ENCODE measurements at places on chromosomes 6 and 20. TPM values are rescaled to one million over a fixed set of nuclear protein-coding genes. Genes with fewer than 3 reads are reported as not detected.

- DNase-seq: no peak
Observed at GRCh38 chr6:143276436-143276835, 174.1 kb downstream of the ADAT2 start.

DNA sequence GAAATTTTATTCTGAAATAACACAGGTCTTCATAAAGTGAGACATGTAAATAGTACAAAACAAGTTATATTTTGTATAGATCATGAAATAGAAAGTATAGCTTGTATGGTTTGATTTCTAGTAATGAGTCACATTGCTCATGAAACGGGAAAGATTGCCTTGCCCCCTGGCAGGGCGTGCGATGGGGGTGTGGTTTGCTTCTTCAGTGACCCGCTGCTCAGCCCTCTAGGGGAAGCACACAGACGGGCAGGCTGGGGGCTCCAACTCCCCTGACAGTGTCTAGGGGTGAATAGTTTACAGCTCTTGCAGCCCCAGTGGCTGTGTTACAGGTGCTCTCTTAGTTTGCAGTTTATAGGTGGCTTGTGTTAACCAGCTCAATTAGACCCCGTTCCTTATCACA is 170.5 kb upstream of the RGS17 start:
- no peak for DNase-seq

Gene TSBP1
- not detected for total RNA-seq

DNA sequence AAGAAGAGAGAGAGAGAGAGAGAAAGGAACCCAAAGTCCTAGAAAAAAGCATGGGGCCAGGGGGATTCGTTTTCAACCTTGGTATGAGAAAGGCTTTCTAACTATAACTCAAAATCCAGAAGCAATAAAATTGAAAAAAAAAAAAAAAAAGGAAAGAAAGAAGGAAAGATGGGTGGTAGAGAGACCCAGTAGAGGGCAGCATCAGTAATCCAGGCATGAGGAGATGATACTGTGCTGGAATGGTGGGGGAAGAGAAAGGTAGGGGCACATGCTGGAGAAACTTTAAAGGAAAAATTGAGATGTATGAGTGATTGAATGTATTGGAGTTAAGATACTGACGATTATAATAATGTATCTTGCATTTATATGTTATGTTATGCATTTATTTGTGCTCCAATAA is 1040.7 kb upstream of the FLRT3 start:
- DNase-seq: no peak

DNA sequence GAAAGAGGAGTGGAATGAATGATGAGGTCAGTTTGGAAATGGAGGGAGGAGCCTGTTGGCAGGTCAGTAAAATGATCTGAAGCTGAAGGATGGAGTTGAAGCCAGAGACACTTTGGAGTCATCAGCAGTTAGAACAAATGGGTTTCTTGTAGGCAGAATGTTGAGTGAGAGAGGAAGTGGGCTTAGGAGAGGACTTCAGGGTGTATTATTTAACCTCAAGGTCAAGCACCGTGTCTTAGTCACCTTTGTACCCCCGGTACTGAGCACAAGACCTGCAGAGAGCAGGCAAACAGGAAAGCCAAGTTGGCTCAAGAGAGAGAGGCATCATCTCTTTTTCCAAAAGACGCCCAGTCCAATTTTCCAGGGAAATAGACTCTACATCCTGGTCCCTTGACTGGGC is 23.3 kb downstream of the C20orf173 start:
- DNase-seq: no peak

DNA sequence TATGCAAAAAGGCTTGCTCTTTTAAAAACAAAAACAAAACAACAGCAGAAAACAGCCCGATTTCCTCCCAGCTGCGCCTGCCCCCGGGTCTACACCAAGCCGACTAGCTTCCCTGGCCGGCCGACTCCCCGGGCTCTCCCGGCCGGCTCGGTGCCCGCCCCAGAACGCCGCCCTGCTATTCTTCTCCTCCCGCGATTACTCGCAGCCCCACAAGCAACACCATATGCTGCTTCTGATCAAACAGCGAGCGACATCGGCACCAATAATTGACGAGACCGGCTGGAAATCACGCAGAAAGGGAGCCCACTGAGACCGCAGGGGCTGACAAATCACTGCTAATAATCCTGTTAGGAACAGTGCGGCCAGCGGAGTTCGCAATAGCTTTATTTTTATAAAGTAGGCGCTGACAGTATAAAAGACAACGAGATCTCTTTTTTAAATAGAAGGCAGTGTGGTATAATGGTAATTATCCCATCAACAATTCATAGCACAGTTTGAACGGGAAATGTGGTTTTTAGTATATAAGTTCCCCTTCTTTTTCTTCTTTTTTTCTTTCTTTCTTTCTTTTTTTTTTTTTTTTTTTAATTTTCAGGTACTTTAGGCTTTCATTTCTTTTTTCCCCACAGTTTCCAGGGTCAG is 3.3 kb downstream of the SIM1 start:
- DNase-seq: no peak

GRCh38 chr6:92777146-92777740 is 642.1 kb downstream of the EPHA7 start:
- no peak for DNase-seq

DNA sequence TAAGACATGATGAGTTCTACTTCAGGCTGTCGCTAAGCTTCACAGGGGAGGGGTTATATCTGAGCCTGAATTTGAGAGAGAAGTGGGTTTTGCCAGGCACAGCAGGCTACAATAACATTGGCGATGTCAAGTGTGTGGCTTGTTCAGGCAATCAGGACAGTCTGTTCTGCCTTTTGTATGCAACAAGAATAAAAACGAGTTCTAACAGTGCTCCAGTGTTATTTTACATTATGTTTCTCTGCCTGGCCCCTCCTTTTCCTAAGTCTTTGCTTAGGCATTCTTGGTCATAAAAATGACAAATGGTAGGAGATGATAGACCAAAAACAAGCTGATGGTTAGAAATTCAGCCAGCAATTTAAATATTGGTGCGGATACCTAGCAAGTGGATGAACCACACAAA is 26.8 kb downstream of the PAQR8 start:
- DNase-seq: no peak

- no peak for DNase-seq
Observed at GRCh38 chr20:15396900-15397299, 1059.5 kb upstream of the FLRT3 start.

Gene RING1
- 30.1 TPM for total RNA-seq

Gene GATA5
- 18.1 TPM for total RNA-seq

- peak; percentile 98 for DNase-seq
Observed at GRCh38 chr6:32175711-32176475, at the start of gene AGPAT1. Gene AGPAT1, minus strand, starts transcription at chr6:32176084. Its CDS starts 4,588 bp downstream, at chr6:32171496.

DNA sequence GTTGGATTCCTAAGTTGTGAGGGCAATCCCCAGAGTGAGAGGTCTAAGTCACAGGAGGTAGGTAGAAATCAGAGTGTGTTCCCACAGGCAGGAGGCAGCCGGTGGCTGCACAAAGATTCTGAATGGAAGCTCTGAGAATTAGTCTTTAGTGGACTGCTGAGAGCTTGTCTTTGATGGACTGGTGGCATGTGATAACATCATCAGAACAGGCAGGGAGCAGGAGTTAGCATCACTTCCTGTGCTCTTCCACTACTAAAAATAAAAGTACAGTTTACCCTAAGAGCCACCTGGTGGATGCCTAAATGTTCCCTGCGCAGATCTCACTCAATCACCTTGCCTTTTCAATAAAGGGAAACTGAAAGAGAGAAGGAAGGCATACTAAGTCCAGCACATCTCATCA is 294.6 kb upstream of the POU3F2 start:
- DNase-seq: no peak

DNA sequence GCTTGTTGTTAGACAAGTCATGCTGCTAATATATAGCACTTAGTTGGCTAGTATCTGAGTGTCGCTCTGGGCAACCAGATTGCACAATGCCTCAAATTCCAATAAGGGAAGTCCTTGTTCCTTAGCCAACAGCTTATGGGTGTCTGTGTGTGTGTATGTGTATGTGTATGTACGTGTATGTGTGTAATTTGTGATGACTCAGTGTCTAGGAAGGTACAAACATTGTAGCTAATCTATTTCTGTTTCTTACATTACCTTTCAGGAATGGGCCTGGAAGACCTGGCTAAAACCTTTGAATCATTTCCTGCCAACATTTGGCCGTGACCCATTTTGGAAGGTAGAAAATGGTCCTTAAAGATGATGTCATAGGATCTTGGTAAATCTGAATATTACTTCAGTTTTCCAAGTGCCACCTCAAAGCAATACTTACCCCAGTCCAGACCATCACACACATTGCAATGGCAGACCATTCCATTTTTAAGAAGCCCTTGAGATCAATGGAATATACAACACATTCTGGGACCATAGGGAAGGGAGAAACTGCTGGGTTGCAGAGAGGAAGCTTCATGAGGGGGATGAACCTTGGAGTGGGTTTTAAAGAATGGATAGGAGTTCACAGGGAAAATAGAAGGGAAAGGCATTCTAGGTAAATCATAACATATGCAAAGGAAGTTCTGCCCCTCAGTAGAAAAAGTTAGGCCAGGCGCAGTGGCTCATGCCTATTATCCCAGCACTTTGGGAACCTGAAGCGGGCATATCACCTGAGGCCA is 25.1 kb downstream of the NEDD9 start:
- DNase-seq: no peak

DNA sequence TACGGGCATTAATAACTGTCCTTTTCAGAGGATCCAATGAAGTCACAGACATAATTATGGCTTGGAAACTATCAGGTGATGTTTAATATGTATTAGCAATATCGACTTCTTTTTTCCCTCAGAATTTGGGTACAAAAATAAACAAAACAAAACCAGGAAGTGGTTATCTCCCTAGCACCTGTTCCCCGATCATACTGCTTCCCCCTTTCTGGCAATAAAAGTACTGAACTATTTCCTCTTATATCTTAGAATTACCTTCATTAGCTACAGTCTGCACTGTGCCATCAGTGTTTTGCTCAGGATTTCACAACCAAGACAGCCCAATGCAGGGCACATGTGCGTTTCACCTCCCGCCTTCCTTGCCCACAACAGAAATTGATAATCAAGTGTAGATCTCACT is 216.9 kb upstream of the BTBD3 start:
- no peak for DNase-seq

- DNase-seq: no peak
Observed at GRCh38 chr6:99187429-99187828, 162.0 kb downstream of the FAXC start.

DNA sequence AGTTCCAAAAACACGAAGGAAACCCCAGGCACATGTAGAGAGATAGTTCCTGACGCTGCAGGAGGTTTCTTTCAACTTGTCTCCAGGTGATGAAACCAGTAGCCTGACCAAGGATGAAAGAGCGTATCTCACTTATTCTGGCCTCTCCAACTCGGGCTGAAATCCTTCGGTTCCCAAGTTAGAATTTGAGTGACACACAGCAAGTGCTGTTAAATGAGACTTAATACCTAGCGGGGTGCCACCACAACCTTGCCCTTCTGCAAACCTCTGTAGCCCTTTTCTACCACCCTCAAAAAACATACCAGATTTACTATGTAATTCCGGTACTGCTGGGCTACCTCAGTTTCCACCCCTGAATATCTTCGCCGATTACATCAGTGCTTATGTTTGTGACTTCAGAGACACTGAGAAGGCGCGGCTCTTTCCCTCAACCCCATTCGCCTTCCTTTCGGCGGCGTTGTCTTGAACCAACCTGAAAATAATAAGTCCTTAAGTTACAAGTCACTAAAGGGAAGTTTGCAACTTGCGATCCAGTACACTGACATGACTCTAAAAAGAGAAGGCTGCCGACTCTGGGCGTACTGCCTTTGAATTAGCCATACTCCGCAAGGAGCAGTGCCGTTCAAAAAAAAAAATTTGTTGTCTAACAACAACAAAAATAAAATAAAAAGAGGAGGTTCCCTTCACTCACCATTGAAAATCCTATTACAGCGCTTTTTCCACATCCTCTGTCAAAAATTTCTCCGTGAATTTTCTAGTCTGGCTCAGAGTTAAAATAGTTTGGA is 194.9 kb upstream of the ZNF184 start:
- DNase-seq: no peak

DNA sequence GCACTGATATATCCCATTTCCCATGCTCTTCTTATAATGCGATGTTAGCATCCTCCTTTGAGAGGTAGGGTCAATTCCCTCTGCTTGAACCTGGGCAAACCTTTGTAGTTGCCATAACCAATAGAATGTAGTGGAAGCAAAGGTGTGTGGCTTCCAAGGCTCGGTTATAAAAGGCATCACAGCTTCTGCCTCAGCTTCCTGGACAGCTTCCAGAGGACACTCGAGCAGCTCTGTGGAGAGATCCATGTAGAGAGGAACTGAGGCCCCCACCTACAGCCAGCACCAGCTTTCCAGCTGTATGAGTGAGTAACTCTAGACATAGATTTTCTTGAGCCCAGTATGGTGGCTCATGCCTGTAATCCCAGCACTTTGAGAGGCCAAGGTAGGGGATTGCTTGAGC is 36.7 kb downstream of the FGD2 start:
- no peak for DNase-seq

Gene SLC22A3
- 1.3 TPM for total RNA-seq

- no peak for DNase-seq
Observed at GRCh38 chr20:39067526-39068216, 105.5 kb downstream of the DHX35 start.

Gene BPIFB4
- not detected for total RNA-seq

Gene BPIFB1
- not detected for total RNA-seq

DNA sequence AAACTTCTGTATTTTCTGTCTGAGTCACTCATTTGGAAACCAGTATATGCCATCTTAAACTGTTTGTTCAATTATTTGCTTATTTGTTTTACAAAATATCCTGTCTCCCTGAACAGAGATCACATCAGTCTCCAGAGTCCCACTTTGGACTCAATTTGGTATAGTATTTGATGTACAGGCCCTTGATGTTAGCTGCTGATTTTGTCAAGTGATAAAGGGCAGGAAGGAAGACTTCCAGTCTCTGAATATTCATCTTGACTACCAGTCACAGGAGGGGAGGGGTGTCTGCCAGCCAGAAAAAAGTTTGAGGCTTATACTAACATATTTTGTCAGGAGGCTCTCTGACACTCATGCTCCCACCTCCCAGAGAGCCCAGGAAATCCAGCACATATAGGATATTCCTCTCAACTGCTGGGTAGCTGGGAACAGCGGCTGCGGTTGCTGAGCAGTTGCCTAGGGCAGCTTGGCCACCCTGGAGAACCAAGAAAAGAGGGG is 376.8 kb upstream of the RUNX2 start:
- no peak for DNase-seq

- DNase-seq: no peak
Observed at GRCh38 chr6:160121981-160122380, 366 bp downstream of the SLC22A1 start.

- no peak for DNase-seq
Observed at GRCh38 chr6:142047934-142048592, 84.7 kb upstream of the GJE1 start.

GRCh38 chr20:33793011-33793931 is 17.9 kb upstream of the CHMP4B start:
- DNase-seq: peak; percentile 54

Gene SLC22A7
- not detected for total RNA-seq

DNA sequence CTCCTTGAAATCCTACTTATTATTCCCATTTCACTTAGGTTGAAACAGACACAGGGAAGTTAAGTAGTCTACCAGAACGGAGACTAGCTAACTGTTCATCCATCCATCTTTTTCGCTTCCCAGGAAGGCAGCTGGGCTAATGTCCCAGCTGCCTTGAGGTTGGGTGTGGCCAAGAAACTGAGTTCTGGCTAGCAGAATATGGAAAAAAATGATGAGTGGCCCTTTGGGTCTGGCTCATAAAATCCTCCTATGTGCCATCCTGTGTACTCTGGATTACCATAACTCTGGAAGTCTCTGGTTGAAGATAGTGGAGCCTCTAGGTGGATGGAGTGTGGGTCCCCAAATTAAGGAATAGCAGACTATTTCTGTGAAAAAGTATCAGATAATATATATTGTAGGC is 206.2 kb downstream of the HIVEP2 start:
- DNase-seq: no peak

GRCh38 chr20:32484225-32484957 is 100.7 kb downstream of the NOL4L start:
- DNase-seq: peak; percentile 55

GRCh38 chr6:108736832-108737231 is 111.4 kb upstream of the ARMC2 start:
- no peak for DNase-seq
